Central memory CD8-positive, alpha-beta T cell (primary cell): ENCODE measurements at places on chromosomes 12 and 14.

DNA sequence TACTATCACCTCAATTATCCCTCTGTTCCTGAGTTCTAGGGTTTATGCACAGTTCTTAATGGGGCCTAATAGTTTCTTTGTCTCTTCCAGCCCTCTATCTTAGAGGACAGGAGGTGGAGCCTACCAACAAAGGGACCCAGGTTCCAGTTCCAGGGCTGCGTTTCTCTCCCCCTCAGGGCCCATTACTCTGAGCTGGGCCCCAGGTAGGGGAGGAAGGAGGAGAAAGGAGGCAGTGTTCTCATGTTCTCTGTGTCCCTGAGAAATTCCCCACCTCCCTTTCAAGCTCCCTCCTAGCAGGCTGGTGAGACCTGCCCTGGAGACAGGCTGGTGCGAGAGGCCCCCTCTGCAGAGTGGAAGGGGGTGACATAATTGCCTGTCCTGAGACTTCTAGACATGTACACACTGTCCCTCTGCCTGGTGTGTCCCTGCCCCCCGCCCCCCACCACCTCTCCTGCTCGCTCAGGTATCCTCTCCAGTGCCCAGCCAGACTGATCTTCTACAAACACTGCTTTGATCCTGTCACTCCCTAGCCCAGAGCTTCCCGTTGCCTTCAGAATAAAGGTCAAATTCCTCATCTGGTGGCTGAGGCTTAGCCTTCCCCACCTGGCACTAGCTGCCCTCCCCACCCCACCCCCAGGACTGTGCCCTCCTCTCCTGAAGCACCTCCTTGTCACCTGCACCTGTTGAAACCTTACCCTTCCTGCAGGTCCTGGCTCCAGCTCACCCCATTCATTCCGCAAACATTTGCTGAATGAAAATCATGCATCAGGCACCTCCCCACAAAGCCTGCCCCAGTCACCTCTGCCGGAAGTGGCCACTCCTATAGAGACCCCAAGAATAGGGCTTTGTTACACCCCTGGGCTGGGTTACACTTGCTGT is 21.1 kb upstream of the KRT8 start:
- DNase-seq = no peak

DNA sequence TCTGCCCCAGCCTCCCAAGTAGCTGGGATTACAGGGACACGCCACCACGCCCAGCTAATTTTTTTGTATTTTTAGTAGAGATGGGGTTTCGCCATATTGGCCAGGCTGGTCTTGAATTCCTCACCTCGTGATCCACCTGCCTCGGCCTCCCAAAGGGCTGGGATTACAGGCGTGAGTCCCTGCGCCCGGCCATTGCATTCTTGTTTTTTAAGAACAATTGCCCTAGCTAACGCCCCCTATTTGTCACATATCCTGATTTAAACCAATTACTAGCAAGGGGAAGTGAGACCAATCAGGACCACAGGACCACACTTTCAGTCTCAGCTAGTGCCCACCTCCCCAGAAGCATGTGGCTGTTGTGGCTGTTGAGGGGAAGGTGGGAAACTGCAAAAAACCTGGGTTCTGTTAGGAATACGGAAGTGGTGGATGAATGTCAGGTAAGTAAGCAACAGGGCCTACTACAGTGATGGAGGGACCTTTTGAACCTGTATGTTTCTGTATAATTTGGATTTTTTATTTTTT is 37.8 kb upstream of the NFYB start:
- no peak for DNase-seq

- no peak for DNase-seq
Observed at GRCh38 chr12:25552681-25553080, 402 bp downstream of the LMNTD1 start.

GRCh38 chr12:7369274-7369729 is 65.4 kb downstream of the ACSM4 start:
- DNase-seq = no peak

DNA sequence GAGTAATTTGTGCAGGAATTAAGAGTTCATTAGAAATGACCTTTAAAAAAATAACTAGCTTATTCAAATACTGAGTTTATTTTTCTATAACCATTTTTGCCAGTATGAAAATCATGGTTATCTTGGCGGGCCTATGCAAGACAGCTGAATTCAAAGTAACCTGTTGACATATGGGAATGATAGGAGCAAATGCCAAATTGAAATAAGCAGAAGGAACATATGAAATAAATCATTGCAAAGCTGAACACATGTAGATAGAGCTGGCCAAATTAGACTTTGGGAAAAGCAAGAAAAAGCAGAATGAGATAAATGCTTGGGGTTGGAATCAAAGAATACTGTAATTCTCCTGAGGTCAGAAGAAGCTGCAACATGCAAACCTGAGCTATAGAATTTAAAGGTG is 372.5 kb downstream of the ADAMTS20 start:
- no peak for DNase-seq

DNA sequence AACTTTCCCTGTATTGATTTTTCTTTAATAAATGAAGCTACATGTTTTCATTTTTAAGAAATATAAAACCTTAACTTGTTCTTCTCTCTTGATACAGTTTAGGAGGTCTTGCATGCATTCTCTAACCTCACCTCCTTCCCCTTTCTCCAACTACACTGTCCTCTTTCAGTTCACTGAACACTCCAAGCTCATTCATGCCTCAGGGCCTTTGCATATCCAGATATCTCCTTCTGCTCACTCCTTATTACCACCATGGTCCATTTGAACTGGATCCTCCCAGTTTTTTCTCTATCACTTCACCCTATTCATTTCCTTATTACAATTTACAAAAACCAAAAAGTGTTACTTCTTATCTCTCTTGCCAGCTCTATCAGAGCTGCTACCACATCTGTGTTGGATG is 242.9 kb upstream of the PLEKHG7 start:
- no peak for DNase-seq

DNA sequence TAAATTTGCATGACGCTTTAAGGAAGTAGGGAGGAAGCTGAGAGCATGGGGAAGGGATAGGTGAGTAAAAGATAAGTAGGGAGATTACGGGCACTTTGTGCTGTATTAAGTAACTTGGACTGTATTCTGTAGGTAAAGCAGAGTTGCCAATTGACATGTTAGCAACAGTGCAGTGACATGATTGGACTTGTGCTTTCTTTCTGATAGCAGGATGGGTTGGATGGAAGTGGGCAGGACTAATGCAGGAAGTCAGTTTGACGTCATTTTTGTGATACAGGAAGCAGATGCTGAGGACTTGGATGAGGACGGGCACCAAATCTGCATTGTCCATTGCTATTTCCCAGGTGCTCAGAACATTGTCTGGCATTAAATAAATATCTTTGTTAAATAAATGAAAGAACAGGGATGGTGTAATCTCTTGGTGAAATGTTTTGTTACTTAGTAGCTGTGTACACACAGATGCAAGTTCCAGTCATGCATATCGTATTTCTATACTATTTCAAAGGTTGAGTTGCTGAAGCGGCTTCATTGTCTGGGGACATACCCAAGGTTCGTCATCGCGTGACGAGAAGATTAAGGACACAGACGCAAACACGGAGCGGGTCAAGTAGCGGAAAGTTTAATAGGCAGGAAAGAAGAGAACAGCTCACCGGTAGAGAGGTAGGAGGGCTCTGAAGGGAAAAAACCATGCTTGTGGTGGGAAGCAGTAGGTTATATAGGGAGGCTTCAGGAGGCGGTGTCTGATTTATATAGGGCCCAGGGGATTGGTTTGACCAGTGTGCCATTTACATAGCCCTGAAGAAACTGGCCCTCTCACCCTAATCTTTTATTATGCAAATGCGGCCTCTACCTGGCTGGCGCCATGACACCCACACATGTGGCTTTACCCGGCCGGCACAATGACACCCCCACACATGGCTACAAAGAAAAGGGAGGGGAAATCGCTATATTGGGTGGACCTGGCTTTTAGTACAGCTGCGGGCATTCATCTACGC is 30.7 kb downstream of the GUCY2C start:
- DNase-seq = no peak

- DNase-seq = no peak
Observed at GRCh38 chr12:26744697-26745440, 88.1 kb downstream of the ITPR2 start.

DNA sequence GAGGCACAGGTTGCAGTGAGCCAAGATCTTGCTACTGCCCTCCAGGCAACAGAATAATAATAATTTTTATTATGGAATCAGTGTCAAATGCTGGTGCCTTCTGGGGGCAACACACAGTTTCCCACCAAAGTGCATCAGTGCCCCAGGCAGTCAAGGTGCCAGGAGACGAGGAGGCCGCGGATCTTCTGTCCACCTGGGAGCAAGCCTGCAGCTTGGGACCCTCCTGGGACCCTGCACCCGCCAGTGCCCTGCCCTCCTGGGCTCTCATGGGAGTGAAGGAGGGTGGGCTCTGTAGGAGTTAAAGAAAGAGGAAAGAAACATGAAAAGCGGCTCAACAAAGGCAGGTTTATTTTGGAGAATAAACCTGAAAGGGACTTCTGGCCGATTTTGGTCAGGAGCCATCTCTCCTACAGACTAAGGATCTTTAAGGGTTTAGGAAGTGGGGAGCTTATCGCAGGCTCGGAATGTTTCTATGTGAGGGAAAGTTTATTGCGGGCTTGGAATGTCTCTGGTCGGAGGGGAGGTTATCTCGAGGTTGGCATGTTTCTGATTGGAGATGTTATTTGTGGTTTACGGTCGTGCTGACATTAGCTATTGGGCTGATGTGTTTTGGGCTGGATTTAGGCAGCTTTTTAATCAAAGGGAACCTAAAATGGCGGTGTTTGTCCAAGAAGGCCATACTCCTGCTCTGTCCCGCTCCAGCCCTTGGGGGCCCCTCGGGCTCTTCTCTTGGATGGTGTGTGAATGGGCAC is 1.1 kb upstream of the ASPG start:
- no peak for DNase-seq

DNA sequence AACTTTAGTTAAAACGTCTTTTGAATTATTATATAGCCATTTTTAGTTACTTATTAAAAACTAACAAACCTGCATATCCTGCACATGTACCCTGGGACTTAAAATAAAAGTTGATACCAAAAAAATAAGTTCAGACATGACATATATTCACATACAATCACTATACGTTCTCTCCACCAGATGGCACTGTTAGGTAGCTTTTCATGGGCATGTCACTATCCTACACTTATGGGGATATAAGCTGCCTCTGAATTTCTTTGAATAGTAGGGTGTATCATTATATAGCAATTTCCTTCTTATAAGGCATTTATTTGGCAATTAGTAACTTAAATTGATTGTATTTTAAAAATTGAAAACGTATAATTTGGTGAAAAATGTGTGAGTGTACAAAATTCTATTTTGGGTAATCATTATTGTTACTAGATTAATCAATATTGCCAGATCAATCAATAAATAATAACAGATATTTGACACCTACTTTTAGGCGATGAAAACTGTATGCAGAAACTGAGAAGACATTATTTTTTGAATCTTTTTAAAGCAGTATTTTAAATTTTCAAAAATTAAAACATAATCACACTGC is 31.8 kb upstream of the OR10A7 start:
- DNase-seq = no peak

DNA sequence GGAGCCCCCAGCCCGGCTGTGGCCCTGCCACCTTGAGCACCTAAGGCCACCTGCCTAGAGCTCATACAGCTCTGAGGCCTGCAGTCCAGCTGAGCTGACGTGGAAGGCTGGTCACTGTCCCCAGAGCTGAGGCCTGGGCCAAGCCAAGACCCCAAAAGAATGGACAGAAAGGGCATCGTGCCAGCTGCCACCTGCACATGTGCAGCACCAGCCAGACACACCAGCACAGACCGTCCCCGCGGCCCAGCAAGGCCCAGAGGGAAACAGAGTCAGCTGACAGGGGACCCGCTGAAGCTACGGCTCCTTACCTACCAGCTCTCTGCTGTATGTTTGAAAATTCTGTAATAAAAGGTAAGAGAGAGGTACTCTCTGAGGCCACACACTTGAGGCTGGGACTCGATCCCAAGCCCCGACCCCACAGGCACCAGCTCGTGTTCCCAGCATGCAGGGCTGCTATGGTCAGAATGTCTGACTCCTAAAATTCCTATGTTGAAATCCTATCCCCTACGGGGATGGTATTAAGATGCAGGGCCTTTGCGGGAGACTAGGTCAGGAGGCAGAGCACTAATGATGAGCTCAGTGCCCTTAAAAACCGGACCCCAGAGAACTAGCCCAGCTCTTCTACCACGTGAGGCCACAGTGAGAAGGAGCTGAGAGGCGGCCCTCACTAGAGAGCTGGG is 25.4 kb downstream of the BRF1 start:
- DNase-seq = no peak

GRCh38 chr14:87049950-87050349 is 943.0 kb downstream of the GALC start:
- DNase-seq = no peak

- no peak for DNase-seq
Observed at GRCh38 chr12:132393991-132394949, 64.9 kb upstream of the GALNT9 start.

- DNase-seq = no peak
Observed at GRCh38 chr14:36227802-36228201, 51.3 kb upstream of the PTCSC3 start.

GRCh38 chr14:84006643-84007155 is 1523.2 kb upstream of the FLRT2 start:
- no peak for DNase-seq

DNA sequence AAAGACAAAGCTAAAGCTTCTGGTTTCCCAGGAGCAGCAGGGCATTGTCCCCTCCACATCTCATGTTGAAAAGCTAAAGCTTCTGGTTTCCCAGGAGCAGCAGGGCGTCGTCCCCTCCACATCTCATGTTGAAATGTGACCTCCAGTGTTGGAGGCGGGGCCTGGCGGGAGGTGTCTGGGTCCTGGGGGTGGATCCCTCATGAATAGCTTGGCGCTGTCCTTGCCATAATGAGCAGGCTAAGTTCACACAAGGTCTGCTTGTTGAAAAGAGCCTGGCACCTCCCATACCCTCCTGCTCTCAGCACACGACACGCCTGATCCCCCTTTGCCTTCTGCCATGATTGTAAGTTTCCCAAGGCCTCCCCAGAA is 123.7 kb downstream of the PIWIL1 start:
- DNase-seq = no peak

GRCh38 chr12:80041692-80042091 is 57.6 kb upstream of the OTOGL start:
- DNase-seq = no peak

DNA sequence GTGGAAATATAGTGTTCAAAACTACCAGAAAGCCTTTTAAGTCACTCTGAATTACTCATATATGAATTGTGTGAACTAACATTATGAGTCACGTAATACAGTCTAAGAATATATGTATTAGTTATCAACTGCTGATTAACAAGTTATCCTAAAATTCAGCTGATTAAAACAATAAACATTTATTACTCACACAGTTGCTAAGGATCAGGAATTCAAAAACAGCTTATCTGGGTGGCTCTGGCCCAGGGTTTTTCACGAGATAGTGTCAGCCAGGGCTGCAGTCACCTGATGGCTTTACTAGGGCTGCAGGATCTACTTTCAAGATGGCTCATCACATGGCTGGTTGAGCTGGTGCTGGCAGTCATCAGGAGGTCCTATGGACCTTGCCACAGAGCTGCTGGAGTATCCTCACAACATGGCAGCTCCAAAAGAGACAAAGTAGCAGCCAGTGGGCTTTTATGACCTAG is 36.5 kb downstream of the CORO1C start:
- DNase-seq = no peak

DNA sequence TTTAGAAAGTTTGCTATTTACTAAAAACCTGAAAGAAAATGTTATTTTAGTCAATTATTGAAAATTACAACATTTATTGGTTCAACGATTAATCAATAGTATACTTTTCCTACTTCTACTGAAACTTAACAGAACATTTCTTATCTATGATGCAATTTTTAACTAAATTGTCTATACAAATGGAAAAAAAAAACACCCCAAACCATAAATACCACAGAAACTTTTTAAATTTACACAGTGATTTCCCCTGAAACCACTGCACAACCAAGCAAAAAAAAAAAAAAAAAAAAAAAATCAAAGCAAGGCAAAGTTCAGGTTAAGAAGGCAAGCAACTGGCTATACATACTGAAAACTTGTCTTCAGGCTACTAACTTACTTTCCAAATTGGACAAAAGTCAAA is 71.9 kb upstream of the POC1B start:
- DNase-seq = no peak
